ELF-1 (cell line): ENCODE measurements at places on chromosomes 2 and 18.

DNA sequence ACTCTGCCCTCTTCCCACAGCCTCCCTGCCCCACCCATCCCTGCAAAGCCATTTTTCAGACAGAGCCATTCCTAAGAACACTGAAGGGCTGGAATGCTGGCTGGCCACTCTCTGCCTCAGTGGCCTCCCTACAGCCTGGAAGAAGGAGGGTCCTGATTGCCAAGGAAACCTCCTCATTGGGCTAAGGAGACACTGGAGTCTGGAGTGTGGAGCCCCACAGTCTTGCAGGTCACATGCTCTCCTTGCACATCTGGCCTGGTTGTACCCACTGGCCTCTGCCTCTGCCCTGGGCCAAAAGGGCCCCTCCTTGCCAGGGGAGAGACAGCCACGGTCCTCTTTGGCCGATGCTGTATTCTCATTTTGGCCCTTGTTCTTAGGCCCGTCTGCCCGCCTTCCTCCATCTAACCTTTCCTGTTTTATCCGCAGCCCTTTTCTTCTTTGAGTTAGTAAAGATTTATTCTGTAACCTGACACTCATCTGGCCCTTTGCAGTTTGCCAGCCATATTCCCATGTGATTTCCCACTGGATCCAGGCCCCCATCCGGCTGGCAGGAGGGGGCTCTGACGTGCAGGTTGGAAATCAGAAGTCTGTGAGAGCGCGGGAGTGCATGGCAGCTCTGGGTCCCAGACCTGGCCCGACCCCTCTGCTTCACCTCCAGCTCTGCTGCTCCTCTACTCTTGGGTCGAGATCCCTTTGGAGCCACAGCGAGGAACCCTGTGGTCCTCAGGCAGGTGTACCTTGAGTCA, 11.0 kb upstream of the CATIP start:
- no peak for DNase-seq

DNA sequence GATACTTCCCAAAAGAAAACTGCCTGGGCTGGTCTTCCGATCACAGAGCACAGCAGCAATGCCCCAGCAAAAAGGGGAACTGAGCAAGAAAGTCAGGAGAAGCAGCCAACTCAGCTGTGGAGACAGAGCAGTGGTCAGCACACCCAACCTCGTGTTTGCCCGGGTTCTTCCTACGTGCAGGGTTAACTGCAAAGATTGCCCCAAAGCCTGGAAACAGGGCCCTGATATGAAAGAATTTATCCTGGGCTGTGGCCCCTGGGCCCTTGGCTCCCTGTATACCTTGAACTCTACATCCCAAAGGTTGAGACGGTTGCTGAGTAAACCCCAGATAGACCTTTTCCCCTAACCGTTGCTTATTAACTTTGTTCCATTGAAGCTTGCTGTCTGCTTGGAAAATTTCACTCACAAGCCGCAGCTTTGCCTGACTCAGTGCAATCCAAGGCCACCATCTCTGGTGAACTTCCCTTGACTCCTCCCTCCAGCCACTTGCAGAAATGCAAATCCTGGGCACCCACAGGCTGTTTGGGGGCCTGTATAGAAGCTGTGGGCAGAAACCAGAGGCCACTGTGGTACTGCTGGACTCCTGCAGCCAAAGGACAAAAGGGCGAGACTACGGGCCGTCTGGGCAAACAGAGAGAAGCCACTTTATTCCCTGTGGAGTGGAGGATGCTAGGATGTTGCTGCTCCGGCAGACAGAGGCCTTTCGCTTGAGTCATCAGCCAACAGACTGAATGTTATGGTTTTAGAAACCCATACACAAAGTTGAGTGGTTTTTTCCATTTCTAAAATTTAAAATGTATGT, 18.2 kb downstream of the NRP2 start:
- peak; percentile 55 for DNase-seq

- DNase-seq, result no peak
Observed at GRCh38 chr18:78522507-78522906, 457.1 kb upstream of the SALL3 start.

DNA sequence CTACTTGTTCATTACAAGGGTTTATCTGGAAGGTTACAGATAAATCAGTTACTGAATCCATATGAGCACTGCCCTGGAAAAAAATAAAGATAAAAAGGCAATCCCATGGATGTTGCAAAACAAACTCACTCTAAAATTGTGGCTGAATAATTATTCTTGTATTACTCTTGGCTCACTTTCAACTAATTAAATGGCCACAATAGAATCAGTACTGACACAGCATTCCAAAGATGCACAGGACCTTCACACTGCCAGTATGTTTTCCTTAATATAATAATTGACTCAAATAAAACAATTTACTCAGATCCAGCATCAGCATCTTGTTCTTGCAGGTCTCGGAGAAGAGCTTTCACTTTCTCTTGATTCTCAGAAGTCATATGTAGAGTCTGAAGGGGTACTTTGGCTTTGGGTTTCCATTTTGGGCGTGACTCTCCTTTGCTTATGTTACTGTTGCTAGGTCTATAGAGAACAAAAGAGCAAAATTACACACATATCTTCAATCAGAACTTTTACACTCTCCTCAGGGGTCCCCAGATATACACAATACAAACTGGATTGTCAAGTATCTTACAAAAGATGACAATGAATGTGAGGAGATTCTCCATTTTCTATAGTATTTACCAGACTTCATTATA, 12.6 kb downstream of the DHX57 start:
- no peak for DNase-seq

GRCh38 chr2:176502619-176503018, 233.4 kb downstream of the MTX2 start:
- no peak for DNase-seq

GRCh38 chr2:239918749-239919148, 106.4 kb downstream of the NDUFA10 start:
- no peak for DNase-seq

- DNase-seq, result peak; percentile 80
Observed at GRCh38 chr2:96883306-96883705, 13.4 kb upstream of the SEMA4C start.

DNA sequence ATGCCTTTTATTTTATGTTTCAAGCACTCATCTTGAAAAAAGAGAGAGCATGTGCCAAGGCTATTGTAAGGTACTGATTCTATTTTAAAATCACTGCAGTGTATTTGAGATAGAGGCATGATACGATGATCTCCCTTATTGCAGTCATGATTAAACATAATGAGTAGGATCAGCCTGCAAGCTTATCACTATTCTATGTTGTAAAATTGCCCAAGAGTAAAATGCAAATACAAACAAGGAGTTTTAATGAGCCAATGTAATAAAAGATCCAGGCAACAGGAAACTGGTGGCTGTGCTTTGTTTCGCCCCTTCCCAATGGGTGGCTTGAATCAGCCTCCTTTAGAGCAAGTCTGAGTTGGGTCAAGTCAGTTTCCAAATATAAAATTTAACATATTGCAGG, 116.4 kb upstream of the RBMS1 start:
- DNase-seq, result no peak

GRCh38 chr2:8422450-8422800, 259.4 kb upstream of the ID2 start:
- no peak for DNase-seq

DNA sequence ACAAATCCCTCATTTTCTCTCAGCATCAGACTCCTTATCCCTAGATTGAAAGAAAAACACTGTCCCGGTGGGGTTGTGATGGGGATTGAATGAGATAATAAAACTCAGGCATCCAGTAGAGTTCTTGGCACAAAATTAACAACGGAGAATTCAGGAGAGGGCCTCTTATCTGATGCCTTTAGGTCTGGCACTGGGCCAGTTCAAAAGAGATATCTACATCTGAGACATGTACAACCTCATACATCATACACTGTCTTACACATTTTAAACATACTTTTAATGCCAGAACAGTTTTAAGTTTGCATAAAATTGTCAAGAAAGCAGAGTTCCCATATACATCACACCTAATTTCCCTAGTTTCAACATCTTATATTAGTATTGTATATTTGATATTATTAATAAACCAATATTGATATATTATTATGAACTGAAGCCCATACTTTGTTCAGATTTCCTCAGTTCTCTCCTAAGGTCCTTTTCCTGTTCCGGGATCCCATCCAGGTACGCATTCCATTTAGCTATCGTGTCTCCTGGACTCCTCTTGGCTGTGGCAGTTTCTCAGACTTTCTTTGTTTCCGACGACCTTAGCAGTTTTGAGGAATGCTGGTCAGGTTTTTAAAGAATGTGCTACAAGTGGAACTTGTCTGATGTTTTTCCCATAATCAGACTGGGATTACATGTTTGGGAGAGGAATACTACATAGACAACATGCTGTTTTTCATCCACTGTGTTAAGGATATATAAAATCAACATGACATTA, 27.8 kb downstream of the NXPH2 start:
- DNase-seq, result no peak

DNA sequence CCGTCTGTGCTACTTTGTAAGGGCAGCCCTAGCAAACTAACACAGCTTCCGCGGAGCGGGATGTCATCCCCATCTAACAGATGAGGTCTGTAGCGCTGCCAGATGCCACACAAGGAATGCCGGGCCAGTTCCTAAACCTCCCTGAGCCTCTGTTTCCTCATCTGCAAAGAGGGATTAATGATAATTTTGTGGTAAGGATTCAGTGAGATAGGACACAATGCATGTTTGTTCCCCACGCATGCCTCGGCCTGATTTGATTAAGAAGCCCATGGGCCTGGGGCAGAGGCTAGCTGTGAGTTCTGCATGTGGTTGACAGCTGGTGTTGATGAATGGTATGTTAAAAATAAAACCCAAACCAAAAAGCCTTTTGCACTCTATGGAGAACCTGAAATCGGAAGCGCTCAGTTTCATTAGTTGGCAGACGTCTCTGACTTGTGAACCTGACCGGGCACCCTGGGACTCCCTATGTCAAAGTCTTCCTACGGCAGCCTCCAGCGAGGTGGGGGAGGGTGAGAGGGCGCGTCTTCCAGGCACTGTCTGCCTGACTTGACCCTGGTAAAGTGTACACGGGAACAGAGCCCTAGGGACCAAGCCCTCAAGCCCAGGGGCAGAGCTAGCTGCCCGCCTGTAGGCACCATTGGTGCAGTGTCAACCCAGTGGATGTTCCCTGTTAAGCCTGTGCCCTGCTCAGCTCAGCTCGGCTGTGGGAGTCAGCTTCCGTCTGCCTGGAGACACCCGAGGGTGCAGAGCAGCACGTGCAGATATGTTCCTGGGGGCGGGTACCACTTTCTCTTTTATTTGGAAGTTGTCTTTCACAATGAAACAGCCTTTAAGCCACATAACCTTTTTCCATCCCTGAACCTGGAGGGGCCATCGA, 14.8 kb upstream of the INHBB start:
- no peak for DNase-seq

DNA sequence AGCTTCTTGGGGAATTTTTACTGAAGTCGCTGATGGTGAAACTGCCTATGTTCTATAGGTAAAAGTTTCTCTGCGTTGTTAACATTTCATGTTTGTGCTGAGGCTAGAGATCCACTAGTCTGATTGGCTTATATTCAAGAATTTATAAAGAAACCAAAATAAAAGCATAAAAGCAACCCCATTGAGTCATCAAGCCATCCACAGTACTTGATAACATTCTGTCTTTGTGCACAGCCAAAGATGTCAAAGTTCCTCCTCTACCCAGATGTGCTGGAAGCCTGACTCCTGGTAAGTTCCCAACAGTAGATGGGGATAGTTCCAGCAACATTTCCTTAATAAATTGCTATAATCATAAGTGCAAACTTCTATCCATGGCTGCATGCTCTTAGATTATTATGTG, 107.8 kb downstream of the TANC1 start:
- no peak for DNase-seq

- no peak for DNase-seq
Observed at GRCh38 chr18:56421647-56422046, 216.7 kb downstream of the TXNL1 start.
